ENCODE measurements at places on chromosomes 2 and 18.

- DNase-seq: no peak
Observed at GRCh38 chr2:190311893-190312634, 7.6 kb downstream of the HIBCH start.

GRCh38 chr18:23824240-23824639 is 135.0 kb downstream of the LAMA3 start:
- DNase-seq: no peak

DNA sequence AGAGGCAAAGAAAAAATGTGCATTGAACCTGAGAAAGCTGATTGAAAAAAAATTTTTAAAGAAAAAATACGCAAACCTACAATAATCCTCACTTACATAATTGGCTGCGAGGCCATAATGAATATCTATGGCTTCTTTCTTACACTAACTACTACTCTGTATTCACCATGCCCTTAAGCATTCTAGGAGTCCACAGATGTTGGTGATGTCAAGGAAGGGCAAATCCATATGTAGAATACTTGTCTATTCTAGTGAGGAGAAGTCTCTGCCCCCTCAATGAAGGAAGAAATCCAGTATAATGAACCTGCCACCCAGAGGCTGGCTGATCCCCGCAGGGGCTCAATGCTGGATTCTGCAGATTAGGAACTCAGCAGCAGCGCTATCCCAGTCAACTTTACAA is 14.3 kb downstream of the GALNT3 start:
- no peak for DNase-seq

DNA sequence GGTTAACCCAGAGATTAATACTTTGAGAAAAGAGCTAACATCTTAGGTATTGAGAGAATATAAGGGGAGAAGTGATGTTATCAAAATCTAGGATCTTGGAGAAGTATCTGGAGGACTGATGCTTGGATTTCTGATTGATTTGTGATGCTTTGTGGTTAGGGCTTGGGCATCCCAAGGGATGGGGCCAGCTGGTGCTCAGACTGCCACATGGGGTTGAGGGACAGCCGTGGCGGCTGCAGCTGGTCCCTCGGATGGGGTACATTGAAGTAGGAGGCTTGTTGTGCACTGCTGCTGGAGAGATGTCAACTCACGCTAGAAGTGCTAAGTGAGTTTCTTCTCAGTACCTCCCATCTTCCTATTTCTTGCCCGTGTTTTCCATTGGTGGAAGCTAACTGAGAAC is 22.4 kb downstream of the HRH4 start:
- no peak for DNase-seq

Data from DMS79 (cell line).